NCI-H510A (cell line): ENCODE measurements at places on chromosomes 5 and 9.

DNA sequence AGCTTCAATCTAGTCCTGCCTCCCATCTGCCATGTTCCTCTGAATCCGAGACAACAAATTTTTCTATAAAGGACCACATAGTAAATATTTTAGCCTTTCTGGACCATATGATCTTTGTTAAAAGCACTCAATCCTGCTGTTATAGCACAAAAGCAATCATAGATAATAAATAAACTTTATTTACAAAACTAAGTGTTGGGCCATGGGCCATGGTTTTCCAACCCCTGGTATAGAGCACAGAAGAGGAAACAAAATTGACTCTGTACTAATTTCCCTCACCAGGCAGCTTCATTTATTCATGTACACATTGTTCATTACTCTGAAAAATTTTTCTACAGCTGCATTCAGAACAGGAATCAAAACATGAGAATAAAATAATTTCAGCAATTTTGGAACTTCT, 288.9 kb downstream of the AGTPBP1 start:
- DNase-seq = no peak

GRCh38 chr5:24742334-24742733, 97.6 kb upstream of the CDH10 start:
- DNase-seq = no peak

DNA sequence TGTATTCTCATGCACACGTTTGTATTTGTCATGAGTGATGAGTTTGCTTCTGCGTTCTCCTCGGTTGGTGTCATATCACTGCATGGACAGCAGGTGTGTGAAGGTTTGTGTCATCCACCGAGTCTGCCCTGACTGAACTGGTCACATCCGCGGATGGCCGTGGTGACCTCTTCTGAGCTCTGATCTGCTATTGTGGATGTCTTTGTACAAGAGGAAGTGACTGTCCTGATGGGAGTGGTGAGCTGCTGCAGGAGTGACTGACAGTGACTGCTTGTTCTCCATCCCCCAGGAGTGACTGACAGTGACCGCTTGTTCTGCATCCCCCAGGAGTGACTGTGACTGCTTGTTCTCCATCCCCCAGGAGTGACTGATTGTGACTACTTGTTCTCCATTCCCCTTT, 69.9 kb downstream of the EHMT1 start:
- no peak for DNase-seq

- DNase-seq = no peak
Observed at GRCh38 chr5:87188391-87188790, 79.3 kb upstream of the RASA1 start.

DNA sequence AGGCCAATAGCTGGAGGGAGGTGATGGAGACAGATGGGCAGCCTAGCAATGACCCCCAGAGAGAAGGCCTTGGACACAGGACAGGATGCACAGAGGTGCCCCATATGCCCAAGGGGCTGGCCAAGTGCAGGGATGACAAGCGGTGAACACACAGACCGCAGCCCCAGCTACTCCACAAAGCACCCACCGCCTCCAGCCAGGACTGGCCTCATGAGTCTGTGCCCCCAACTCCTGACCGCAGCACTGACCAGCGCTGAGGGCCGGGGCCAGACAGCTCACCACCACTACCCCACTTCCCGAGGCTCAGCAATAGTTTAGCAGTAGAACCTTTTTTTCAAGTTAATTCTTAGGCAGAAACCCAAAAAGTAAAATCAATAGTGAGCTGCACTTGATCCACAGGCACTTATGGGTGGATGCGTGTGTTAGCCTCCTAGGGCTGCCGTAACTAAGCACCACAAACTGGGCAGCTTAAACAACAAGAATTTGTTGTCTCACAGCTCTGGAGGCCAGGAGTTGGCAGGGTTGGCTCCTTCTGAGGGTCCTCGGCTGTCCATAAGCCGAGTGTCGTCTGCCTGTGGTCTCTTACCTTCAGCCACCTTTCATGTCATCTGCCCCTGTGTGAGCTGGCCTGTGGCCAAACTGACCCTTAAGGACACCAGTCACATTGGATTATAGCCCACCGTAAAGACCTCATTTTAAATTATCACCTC, 14.1 kb downstream of the ROR2 start:
- no peak for DNase-seq

- DNase-seq = no peak
Observed at GRCh38 chr9:105930011-105930627, 235.8 kb downstream of the TMEM38B start.
